ENCODE measurements at places on chromosomes 16 and 17.

DNA sequence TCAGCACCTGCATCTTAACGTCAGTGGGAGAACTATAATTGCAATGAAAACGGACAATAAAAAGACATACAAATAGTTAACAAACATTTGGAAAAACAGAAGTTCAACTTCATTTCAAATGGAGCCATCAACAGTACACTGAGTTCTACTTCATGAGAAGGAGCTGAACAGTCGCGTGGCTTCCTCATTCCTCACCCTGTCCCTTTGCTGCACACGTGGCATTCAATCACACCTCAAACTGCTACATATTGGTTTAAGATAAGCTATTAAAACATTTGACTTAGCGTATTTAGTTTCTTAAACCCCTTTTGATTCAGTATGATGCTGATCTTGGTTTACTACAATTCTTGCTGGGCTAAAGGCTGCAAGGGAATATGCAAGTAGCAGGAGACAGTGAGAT, 76.8 kb downstream of the CDK5R1 start:
- DNase-seq: no peak

DNA sequence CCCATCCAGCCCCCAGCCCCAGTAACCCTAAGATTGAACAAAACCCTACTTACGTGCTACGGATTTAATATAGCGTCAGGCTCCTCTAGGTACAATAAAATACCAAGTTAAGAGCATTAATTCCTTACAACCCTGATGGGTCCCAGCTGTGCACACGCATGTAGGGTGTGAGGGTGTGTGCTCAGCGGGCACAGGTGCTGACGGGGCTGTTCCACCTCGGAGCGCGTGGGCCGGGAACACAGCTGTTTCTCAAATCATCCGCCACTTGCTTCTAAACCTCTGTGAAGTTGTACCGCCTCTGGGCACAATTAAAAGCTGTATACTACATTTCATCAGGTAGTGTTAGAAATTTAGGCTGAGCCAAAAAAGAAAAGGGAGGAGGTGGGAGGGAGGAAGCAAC, 478.6 kb downstream of the MAF start:
- no peak for DNase-seq

GRCh38 chr17:38897176-38897575, 27.3 kb downstream of the LASP1 start:
- no peak for DNase-seq

GRCh38 chr17:8359769-8360168, 16.7 kb downstream of the KRABD2 start:
- DNase-seq: peak; percentile 33

GRCh38 chr17:38560503-38561318, 45.0 kb downstream of the SRCIN1 start:
- DNase-seq: peak; percentile 57

GRCh38 chr17:31696703-31697325, 162.2 kb downstream of the COPRS start:
- no peak for DNase-seq

DNA sequence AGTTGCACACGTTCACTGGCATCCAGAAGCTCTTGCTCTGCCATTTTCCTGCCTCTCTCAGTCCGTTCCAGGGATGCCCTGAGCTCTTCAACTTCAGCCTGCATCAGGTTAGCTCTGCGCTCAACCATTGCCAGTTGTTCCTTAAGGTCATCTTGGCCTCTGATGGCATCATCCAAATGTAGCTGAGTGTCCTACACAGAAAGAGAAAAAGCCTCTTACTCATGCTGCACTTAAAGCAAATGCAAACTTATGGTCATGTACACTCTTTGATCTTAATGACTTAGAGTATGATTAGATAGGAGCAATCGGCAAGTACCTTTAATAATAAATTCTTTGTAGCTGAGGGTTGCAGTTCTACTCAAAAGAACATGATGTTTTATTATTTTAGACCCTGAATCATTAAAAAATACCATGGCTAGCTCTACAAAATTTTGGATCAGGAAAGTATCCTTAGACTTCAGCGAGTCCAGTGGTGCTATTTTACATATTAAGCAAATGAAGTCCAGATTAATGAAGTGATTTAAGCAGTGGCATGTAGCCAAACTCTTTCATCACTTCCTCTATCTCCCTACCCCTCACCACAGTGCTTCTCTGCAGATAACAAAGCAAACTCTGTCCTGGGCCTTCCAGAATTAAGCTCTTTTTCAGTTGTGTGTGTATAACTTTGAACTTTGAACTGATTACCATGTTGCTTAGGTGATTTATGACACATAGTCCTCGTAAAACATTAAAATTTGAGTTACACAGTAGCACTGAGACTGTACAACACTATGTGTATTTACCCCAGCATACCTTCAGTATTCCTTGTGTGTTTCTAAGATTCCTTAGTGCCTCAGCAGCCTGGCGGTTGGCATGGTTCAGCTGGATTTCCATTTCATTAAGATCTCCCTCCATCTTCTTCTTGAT, 22.1 kb downstream of the MYH4 start:
- DNase-seq: no peak

DNA sequence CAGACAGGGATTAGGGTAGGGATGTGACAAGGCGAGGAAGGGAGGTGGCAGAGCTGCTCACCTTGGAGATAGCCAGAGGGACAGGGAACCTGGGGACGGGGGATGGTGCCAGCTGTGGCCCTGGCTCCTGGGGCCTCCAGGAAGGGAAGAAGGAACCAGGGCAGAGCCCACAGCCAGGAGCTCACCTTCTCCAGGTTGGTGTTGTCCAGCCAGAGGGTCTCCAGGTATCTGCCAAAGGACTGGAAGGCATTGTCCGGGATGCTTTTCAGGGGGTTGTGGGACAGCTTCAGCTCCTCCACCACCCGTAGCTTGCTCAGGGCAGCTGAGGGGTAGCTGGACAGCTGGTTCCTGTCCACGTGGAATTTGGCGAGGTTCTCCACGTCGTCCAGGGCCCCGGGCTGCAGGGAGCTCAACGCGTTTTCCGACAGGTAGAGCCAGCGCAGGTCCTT, 801 bp downstream of the CHAD start:
- DNase-seq: no peak

DNA sequence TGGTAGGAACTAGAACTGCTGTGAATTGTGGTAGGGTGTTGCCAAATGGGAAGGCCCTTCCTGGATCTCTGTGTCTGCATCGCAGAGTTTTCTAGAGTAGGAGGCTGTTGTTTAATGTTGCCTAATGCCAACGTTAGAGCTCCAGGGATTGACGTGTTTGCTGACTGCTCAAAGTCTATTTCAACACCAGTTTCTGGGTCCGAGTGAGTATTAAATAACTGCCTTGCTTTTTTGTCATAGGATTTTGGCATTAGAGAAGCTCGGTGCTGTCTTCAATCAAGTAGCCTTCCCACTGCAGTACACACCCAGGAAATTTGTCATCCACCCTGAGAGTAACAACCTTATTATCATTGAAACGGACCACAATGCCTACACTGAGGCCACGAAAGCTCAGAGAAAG, 40.0 kb downstream of the SF3B3 start:
- DNase-seq: no peak

DNA sequence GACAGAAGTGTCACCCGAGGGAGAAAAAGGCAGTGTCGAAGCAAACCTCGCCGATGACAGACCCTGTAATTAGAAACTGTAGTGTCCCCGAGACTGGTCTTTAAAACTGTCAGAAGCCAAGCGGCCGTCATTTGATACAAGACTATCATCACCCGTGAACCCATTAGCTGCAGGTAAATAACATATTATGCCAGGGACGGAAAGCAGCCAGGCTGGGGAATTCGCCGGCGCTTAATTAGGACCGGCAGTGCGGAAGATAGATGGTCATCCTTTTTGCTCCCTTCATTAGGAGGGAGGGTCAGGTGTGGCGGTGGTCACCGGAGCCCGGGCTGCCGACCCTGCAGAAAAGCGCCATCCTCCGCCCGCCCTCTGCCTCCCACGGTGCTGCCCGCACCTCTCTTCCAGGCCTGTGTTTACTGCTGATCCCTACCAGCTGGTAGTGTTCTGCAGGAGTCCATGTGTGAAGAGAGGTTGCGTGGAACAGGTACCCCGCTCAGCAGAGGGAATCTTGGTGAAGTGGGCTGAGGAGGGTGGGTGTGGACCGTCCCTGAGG, 109.4 kb upstream of the GSE1 start:
- no peak for DNase-seq

DNA sequence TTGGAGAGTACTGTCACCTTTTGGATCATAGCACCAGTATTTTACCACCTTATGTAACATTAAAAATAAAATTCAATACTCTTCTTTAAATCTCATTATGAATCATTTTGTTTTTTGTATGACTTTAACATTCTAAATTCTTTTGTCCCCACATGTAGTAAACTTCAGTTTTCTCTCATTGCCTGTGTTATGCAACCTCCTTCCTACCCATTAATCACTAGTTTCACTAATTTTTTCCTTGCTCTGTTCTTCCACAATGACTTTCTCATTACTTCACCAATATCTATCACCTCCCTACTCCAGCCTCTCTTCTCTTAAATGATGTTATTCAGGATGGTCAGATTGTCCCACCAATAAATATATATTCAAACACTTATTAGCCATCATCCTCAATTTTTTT, 68.7 kb downstream of the TTC19 start:
- no peak for DNase-seq

GRCh38 chr17:45940293-45940692, 45.9 kb downstream of the MAPT start:
- no peak for DNase-seq

- DNase-seq: no peak
These were observed 149.6 kb downstream of the KATNIP start for GRCh38 chr16:27699540-27699939.

DNA sequence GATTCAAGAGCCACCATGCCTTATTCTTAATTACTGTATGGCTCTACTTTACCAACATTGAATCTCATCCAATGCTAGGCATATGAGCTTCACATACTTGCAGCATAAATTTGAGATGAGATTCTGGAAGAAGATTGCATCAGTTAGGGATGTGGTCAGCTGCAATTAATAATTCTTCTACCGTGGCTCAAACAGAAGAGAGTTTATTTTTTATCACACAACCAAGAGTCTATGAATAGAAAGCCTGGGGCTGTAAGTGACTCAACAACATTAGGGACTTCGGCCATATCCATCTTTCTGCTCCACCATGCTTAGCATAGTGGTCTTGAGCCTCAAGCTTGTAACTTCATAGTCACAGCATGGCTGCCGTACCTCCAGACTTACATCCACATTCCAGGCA, 179.4 kb upstream of the IRX6 start:
- DNase-seq: no peak

- DNase-seq: no peak
These were observed 802.5 kb downstream of the CDH8 start for GRCh38 chr16:61233713-61234112.

- DNase-seq: no peak
These were observed 627.6 kb downstream of the MAF start for GRCh38 chr16:78972986-78973385.

DNA sequence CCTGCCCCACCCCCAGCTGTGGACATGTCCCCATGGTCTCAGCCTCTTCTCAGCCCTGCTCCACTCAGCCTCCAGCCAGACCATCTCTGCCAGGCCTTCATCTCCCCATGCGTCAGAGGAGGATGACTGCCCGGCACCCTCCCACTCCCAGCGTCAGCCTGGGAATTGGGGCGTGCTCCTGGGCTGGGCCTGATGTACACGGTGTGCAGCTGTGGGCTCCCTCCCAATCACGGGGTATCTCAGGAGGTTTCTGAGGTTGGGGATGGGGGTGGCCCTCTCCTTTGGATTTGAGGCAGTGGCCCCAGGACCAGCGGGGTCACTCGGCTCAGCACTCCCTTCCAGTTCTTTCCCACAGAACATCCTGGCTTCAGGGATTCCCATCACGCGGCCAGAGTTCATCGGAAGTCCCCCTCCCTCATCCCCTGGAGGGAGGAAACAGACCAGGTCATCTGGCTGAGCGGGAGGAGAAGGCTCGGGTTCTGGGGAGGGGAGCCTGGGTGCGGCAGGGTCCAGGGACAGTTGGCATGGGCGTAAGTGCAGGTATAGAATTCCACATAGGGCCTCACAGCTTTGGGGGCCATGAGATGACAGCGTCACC, 36.9 kb downstream of the SOCS3 start:
- DNase-seq: no peak
